ENCODE measurements at places on chromosomes 11 and 22.

DNA sequence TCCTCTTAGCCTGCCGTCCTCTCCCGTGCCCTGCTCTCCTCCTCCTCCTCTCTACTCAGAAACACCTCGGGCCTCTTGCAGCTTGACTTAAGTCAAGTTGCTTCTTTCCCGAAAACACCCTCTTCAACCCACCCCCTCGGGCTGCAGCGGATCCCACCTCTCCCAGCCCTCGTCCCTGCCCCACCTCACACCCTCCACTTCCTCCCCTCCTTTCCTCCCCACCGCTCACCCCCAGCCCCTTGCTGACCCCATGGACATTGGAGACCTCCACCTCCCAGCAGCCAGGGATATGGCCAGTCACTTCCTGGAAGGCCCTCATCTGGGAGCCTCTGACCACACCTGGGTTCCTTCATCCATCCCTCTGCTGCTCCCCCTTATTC, 8.5 kb upstream of the CYTH4 start:
- no peak for DNase-seq

DNA sequence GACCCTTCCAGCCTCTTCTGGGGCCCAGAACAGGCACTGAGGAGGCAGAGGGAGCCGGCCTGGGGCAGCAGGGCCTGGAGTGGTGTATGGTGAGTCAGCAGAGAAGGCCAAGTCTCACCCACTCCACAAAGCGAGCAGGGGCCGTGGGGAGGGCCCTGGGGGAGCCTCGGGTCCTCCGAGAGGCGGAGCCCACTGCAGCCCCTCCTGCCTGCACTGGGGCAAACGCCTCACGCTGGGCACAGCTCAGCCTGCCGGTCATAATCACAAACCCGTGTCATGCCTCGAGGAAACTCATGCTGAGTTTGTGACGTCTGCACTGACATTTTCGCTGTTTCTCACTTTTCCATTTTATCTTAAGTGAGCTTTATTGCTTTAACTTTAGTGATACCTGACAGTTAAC, 38.4 kb downstream of the TOLLIP start:
- no peak for DNase-seq

GRCh38 chr11:118820412-118821357, 29.7 kb upstream of the DDX6 start:
- no peak for DNase-seq

DNA sequence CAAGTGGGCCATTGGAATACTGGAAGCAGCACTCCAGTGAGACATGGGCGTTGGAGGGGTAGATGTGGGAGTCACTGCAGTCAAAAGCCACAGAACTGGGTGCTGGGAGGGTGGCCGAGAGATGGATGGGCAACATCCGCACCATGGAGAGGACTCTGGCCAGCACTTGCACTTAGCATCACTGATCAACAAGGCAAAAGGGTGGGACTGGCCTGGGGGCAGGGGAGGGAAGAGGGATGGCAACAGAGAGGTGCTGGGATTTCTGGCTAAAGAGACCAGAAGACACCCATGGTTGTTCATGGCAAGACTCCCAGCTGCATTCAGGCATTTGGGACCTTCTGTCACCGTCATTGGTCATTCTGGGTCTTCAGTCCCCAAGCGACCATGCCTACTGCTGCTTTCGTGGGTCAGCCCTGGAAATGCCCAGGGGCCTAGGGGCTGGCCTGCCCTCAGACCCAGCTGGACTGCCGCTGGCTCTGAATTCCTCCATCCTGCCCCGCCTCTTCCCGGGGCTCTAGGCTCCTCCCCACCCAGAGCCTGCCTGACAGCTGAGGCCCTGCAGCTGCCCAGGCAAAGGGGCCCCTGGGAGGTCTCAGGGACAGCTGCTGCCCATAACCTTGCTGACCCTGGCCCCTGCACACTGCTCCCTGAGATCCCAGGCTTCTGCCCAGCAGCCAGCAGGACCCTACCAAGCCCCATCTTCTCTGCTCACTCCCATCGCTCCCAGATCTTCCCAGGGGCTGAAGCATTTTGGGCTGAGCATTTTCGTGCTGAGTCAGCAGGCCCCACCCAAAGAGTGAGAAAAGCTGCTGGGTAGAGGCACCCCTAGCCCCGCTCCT, 13.0 kb upstream of the CDC42EP2 start:
- no peak for DNase-seq

DNA sequence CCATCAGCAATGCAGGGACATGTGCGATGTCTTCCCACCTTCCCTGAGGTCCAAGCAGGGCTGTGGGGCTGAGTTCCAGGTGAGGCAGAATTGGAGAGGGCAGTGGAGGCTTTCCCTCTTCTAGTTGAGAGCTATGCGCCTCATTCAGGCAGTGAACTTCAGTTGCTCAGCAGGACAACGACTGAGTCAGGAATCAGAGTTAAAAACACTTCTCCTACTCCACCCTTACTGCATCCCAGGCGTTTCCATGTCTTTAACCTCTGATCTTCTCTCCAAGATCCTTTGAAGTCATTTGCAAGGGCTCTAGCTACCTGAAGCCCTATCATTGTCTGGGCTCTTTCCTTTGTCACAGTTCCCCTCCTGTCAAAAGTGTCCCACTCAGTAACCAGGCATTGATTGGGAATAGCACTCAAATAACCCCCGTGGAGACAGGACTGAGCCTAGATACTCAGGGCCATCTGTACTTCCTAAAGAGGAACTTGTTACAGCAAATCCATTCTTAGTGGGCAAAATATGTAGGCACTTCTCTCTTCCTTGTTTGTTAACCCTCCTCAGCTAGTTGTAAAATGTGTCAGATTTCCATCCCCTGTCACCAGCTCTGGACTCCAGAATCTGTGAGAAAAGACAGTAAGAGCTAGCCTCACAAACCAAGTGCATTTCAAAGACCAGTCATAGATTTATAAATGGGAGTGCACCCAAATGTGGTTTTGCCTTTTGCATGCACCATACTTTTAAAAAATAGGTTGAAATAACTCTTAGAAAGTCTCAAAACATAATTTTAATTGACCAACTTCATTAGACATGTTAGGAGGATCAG, 72.5 kb upstream of the MYO18B start:
- DNase-seq, result no peak

- DNase-seq, result no peak
Observed at GRCh38 chr11:130600616-130601015, 152.2 kb downstream of the ADAMTS15 start.

All from stimulated activated CD4-positive, alpha-beta T cell treated with anti-CD3 and anti-CD28 coated beads, Interleukin-2, amount 100 ng/mL, for 24 hours (primary cell).